ENCODE measurements at places on chromosomes 13 and 19.
A peak's percentile ranks its signal among the peaks of the same experiment; 100 is the strongest.

- no peak for DNase-seq
Observed at GRCh38 chr13:42272804-42273175, 838 bp downstream of the AKAP11 start.

DNA sequence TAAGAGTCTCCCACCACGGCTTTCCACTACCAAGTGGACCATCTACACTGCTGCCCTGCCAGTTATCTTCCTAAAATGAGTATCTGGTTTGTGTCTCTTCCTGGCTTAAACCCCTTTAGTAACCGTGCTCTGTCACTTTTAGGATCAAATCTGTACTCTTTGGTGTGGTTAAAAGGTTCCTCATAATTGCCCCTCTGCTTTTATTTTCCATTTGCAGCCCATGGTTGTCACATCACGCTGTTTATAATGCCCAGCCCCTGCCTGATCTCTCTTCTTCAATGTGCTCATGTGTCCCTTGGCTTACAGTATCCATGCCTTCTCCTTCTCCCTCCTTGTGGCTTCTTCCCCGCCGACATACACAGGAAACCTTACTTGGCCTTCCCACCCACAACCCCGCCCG lies 100.1 kb downstream of the DGKH start:
- no peak for DNase-seq

GRCh38 chr19:50155520-50156109 lies 7.5 kb downstream of the IZUMO2 start:
- DNase-seq, result no peak

- DNase-seq, result peak; percentile 65
Observed at GRCh38 chr19:5138606-5139582, 170.0 kb downstream of the KDM4B start.

DNA sequence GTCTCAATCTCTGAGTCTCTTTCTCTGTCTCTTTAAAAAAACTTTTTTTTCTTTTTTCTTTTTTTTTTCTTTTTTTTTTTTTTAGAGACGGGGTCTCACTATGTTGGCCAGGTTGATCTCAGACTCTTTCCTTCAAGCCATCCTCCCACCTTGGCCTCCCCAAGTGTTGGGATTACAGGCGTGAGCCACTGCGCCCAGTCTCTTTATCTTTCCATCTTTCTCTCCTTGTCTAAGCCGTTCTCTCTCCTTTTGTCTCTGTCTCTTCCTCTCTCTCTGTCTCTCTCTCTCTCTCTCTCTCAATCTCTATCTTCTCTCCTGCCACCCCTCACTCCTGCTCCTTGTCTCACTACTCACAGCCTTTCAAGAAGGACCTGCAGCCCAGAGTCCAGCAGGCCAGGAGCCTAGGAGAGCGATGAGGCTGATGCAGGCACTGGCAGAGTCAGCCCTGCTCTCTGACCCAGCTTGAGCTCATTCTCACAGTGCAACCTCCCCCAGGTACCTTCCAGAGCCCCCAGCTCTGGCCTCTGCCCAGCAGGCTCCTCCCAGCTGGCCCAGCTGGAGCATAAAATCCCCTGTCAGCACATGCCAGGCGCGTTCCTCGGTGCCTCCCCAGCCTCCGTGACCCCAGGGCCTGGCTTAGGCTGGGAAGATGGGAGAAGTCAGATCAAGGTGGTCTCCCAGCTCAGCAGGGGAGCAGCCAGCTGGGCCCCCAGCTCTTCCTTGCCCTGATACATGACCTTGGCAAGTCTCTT lies at the start of gene NPHS1:
Gene NPHS1, minus strand, starts transcription at position 476 of the 752 bp plus-strand sequence. CDS start 667 bp downstream, outside the sequence.
- DNase-seq, result no peak

DNA sequence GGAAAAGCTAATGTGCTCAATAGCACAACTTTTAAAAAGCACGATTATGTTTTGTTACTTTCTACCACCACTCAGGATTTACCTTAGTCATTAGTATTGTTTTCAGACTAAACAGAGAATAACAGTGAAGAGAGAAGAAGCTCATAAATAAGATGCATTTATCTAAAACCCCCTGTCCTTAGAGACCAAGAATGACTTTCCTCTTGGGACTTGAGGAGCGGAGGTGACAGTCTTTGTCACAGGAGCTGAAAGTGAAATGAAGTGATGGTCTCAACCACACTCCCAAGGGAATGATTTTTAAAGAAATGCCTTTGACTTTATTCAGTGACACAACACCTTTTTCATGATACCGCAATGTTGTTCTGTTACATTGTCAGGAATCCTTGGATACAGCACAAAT lies 190.6 kb upstream of the NBEA start:
- DNase-seq, result no peak

GRCh38 chr13:102132777-102133295 lies 269.0 kb downstream of the FGF14 start:
- DNase-seq, result no peak

DNA sequence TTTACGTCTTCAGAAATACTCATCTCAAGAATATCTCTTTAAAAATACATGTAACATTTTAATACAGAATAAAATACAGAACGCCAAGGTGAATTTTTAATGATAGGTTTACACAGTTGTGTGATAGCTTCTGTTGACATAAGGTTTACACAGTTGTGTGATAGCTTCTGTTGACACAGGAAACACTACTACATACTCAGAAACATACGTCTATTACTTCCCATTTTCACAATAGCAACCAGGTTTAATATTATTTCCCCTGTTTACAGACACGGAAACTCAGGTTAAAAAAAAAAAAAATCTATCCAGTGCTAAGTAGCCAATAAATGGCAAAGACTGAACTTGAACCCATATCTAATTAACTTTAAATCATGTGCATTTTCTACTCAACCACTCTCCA lies 571.2 kb downstream of the LIG4 start:
- no peak for DNase-seq

DNA sequence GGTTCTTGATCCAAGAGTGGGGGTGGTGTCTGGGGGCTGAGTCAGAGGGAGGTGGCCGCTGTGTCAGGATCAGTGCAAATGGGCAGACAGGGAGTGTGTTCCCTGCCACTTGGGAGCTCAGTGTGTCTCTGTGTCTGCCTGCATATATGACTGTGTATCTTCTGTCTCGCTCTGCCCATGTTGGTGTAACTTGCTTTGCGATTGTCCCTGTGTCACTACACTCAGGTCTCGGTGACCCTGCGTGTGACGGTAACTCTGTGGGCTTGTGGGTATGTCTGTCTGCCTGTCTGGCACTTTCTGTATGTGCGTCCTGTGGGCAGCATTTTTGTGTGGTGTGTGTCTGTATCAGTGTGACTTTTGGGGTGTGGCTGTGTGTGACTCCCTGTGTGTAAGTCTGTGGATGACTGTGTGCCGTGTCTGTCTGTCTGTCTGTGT lies 8.2 kb upstream of the ERFL start:
- DNase-seq, result no peak

GRCh38 chr13:100275746-100276145 lies 186.9 kb downstream of the PCCA start:
- no peak for DNase-seq

DNA sequence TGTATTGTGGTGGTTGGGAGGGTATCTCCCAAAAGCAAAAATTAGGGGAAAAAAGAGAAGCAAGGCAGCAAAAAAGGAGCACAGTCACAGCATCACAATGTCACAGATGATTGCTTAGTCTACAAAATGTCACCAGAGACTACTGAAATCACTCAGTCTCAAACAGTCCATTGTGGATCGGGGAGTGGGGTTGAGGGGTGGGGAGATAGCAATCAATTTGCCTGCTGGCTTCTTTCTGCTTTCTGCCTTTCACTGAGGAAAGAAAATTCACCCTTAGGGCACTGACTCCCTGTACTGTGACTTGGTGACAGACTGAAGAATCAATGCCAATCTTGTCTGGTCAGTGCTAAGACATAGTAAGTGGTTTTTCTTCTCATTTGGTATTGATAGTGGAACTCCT lies 2127.1 kb upstream of the PCDH20 start:
- no peak for DNase-seq

- peak; percentile 54 for DNase-seq
Observed at GRCh38 chr13:40190641-40191100, 475.8 kb downstream of the FOXO1 start.

- peak; percentile 14 for DNase-seq
Observed at GRCh38 chr19:3852614-3853254, 16.1 kb downstream of the ZFR2 start.

GRCh38 chr13:51394724-51395123 lies 55.2 kb downstream of the SERPINE3 start:
- DNase-seq, result no peak

- DNase-seq, result no peak
Observed at GRCh38 chr13:35947315-35947714, 183.9 kb downstream of the DCLK1 start.

DNA sequence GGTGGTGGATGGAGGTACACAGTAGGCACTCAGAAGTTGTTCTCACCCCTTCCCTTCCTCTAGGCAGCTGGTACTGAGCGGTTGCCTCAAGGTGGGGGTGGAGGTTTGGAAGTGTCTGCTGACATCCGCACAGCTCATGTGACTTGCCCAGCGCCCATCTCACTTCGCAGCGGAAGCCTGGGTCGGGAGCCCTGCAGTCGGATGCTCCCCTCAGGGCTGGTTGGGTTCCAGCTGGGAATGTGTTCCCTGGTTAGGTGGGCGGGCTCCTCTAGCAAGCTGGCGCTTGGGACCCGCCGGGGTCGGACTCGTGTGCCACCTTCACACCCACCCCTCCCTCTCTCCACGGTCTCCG lies 10.2 kb downstream of the PPP1R37 start:
- peak; percentile 33 for DNase-seq

- DNase-seq, result no peak
Observed at GRCh38 chr19:17943274-17944221, 10.7 kb downstream of the CCDC124 start.

- no peak for DNase-seq
Observed at GRCh38 chr19:7393459-7393858, 44.7 kb downstream of the ARHGEF18 start.

All from activated effector memory CD4-positive, alpha-beta T cell treated with Interleukin-2 at 50 U/mL for 16 hours (primary cell).